ENCODE measurements at places on chromosomes 6 and 20.

DNA sequence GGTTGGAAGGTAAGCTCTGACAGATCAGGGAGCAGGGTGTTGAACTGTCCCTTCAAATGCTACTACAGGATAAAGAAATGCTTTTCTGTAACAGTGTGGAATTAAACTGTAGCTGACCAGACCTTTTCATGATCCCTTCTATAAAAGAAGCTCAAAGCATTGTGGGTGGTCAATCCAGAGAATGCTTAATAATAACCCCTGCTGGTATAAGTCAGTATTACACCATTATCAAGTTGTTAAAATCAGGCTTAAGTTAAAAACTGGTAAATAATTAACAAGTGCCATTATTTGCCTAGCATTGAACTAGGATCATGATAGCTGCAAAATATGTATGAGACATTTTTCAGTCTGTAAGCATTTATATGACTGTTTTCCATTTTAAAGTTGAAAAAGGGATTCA is 468.9 kb downstream of the PKHD1 start:
- no peak for DNase-seq

DNA sequence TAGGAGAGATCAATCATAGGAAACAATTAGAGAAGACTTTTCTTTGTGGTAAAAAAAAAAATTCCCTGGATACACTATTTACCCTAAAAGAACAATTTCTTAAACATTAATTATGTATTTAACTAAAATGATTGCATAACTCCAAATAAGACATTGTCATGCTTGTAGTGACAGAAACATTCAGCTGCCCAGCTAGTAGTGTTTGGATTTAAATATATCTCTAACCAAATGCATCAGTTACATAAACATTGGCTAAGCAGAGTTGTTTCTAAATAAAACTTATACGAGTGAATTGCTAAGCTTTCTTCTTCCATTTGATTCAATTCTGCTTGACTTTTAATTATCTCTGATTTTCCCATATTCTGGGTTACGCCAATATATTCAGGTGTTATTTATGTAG is 23.7 kb downstream of the MLIP start:
- no peak for DNase-seq

DNA sequence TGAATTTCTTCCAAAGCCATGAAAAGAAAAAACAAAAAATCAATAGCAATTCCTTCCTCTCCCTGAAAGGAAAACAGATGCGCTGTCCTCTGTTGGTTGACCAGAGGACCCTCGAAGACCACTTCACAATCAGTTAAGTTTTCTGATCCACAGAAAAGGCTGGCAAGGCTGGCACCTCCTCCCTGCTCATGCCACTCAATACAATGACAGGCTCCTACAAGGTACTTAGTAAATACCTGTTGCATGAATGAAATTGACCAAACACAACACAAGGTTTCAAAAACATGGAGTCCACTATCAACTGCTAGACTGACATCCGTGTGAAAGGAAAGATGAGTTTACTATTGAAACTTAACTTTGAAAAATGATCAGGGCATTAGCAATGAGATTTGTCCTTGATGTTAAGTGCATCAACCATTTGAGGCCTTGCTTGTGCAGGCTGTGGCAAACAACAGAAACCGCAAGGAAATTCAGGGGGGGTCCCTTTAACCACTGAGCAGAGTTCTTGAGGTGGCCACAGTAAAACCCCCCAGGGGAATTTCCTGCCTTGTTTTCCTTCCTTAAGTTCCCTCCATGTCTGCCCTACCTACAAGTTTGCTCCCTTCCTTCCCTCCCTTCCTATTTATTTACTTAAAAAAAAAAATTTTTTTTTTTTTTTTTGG is 27.9 kb upstream of the RTF2 start:
- no peak for DNase-seq

- DNase-seq, result no peak
These were observed 171.4 kb upstream of the QKI start for GRCh38 chr6:163243083-163243482.

- DNase-seq, result no peak
These were observed 79.6 kb downstream of the TTLL2 start for GRCh38 chr6:167404385-167405049.

GRCh38 chr20:12016291-12016690 is 98.6 kb downstream of the BTBD3 start:
- DNase-seq, result no peak

DNA sequence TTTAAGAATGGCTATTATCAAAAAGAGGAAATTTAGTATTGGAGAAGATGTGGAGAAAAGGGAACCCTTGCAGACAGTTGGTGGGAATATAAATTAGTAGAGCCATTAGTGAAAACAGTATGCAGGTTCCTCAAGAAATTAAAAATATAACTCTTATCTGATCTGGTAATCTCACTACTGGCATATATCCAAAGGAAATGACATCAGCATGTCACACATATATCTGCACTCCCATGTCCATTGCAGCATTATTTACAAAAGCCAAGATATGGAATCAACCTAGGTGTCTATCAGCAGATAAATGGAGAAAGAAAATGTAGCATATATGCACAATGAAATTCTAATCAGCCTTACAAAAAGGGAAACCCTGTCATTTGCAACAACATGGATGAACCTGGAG is 2.6 kb downstream of the SIRPG start:
- DNase-seq, result no peak

- no peak for DNase-seq
These were observed 61.0 kb downstream of the LYRM4 start for GRCh38 chr6:5199702-5200101.

DNA sequence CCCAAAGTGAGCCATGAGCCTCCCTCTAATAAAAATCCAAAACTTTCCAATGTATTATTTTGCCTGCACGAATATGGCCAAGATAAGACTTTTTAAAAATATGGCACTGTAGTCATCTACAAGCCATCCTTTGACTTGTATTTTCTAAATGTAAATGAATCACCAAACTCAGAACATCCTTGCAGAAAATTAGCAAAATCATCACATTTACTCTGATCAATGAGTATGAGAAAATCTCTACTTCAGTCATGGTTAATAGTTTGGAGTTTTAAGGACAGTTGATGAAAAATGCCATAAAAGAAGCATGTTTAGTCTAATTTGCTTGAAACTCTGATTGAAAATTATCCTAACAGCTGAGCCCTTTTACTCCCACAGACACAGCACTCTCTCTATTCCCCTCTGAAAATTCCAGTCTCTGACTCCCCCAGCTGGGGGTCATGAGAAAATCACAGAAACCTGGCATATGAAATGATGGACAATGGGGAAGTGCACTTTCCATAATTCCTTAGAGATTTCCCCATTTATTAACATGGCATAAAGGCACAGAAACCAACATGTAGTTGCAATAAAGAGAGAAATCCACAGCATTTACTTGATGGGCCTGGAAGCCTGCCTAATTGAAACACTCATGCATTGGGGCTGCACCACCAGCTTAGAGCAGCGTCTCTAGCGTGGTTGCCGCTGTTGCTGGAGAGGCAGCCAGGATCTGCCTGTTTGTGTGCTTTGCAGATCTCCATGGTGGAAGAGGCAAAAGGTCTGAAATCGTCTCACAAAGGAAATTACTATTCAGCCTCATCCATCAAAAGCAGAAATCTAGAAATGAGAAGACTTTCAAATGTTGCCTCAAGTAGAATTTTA is 214.0 kb downstream of the WDR27 start:
- DNase-seq, result no peak

DNA sequence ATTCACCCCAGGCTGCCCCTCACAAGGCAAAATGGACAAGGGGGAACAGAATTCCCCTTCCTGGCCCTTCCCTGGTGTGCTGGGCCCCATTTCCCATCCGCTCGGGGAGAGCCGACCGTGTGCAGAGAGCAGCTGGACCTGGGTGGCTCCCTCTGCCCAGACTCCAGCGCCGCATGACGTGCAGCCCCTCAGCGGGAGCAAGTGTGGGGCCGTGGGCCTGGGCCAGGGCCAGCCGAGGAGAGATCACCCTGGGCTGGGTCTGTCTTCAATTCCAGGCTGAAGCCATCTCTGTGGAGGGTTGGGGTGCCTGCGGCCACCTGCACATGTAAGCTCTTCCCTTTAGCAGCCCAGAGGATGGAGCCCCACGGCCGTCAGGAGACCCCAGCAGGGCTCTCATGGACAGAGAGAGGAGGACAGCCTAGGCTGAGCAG is 241.8 kb downstream of the TTLL2 start:
- DNase-seq, result no peak

GRCh38 chr6:33014841-33015634 is 5.6 kb upstream of the HLA-DOA start:
- DNase-seq, result peak; percentile 26

GRCh38 chr20:60048634-60049521 is 90.7 kb downstream of the CDH26 start:
- no peak for DNase-seq

DNA sequence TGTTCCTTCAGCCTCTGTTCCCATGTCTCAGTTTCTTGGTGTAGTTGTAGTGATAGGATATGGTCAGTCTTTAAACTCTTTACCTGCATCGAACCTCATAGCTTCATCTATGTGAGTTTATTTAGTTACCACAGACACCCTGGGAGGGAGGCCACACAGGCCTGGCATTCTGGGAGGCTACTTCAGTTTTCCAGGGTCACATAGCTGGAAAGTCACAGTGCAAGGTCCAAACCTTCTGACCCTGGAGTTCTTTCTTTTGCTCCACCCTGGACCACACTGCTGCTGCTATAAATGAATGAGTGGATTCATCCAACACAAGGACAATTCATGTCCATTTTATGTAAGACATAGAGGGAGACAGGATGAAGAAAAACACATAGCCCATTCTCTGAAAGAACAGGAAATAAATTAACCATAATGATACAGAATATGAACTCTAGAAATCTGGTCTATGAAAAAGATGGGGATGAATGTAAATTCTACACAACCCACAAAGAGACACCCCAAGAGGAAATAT is 60.8 kb downstream of the LAMA4 start:
- no peak for DNase-seq

GRCh38 chr6:501891-502601 is 110.5 kb downstream of the IRF4 start:
- DNase-seq, result peak; percentile 58

- no peak for DNase-seq
These were observed 27.9 kb downstream of the FIG4 start for GRCh38 chr6:109718991-109719390.

GRCh38 chr20:5945963-5946362 is 4.4 kb downstream of the TRMT6 start:
- DNase-seq, result no peak
